ENCODE measurements at places on chromosomes 5 and 9. TPM values are rescaled to one million over a fixed set of nuclear protein-coding genes. Genes with fewer than 3 reads are reported as not detected.

PCDHGC3 gene
- total RNA-seq: 91.3 TPM

LCP2 gene
- not detected for total RNA-seq

FRMPD1 gene
- not detected for total RNA-seq

VLDLR gene
- 10.1 TPM for total RNA-seq

FCN1 gene
- not detected for total RNA-seq

NUTM2G gene
- not detected for total RNA-seq

SLC22A4 gene
- total RNA-seq: 3.8 TPM

CD74 gene
- total RNA-seq: 21.4 TPM

LCN15 gene
- total RNA-seq: not detected

C9orf153 gene
- under 0.01 TPM for total RNA-seq

Measured in osteoblast (primary cell).